ENCODE measurements at places on chromosomes 16 and 17.

GRCh38 chr17:27363326-27363725, 69.4 kb downstream of the WSB1 start:
- no peak for DNase-seq

DNA sequence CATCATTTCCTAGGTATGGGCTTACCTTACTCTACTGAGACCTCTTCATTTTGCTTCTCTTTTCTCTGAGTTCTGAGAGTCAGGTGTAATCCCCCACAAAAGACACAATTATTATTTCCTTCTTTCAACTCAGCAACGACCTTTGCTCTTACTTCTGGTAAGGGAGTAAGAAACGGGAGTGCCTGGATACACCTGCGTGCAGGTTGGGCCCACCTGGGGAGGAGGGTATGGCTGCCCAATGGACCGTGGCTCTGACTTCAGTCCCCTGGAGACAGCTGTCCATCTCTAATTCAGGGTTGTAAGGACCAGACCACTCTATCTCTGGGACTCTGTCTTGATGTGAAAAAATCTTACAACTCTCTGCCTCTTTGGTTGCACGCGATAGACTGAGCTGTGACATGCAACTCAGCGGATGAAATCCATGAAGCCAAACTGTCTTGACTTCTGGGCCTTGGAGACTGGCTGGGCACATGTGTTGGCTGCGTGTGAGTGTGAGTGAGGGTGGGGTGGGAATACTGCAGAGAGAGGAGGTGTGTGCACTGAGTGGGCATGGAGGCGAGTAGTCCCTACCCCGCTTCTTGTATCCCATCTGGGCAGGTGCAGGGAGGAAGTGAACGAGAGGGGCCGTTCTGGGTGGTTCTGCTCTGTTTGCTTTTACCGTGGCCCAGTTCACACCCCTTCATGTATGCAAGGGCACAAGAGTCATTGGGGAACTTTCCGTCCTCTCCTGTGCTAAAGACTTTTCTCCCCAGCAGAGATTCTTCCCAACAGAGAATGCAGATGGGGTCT, 1.2 kb downstream of the TMEM238L start:
- DNase-seq: no peak

DNA sequence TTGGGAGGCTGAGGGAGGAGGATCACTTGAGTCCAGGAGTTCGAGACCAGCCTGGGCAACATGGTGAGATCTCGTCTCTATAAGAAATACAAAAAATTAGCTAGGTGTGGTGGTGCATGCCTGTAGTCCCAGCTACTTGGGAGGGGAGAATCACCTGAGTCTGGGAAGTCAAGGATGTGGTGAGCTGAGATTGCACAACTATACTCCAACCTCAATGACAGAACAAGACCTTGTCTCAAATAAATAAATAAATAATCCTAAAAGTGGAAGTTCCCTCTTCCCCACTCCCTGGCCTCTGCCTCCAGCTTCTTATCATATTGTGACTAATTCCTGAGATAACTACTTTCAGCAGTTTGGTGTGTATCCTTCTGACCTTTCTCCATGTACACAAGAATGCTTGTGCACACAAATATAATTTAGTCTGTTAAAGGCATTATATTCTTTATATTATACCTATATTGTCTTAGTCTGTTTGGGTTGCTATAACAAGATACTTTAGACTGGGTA, 23.5 kb upstream of the DNAJA2 start:
- no peak for DNase-seq

DNA sequence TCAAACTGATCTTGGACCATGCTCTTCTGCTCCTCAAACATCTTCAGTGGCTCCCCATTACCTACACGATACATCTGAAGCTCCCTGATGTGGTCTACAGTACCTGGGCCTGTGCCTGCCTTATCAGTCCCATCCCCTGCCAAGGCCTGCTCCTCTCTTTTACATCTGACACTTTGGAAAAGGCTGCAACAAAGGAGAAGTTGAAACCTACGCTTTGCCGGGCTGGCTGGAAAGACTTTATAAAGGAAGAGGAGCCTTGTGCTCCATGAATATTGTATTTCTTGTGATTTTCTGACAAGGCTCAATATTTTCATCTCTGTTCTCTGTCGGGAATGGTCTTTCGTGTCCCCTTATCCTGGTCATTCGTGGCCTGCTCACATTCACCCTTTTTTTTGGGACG, 132.5 kb downstream of the XYLT1 start:
- DNase-seq: no peak

DNA sequence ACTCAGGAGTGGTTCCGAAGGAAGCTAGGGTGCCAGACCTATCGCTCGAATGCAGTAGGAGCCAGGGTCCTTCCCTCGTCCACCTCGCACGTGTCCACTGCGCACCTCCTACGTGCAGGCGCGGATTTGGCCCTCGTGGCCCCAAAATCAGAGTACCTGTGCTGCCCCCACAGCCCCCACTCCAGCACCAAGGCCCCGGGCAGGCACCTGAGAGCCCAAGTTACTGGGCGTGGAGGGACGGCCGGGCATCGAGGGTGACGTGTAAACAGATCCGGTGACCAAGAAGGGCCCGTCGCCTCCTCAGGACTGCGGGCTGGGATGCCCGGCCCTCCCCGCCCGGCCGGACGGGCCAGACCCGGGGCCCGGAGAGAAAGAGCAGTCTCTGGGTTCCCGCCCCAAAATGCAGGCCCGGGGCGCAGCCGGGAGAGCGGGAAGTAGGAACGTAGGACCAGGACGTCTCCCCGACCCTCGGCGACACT, 492 bp downstream of the SLC25A39 start:
- DNase-seq: no peak

GRCh38 chr17:61053469-61053868, 346.2 kb upstream of the TBX2 start:
- no peak for DNase-seq
